ENCODE measurements at places on chromosomes 4 and X. TPM values are rescaled to one million over a fixed set of nuclear protein-coding genes. Genes with fewer than 3 reads are reported as not detected.

Gene P2RY4
- total RNA-seq: 0.28 TPM

Gene BRS3
- total RNA-seq: not detected

Gene CWH43
- total RNA-seq: not detected

Gene RRH
- 0.08 TPM for total RNA-seq

Gene NFXL1
- total RNA-seq: 5.5 TPM

Gene CT45A1
- not detected for total RNA-seq

Gene CSAG3
- 0.14 TPM for total RNA-seq

Gene UGT2A1
- 0.17 TPM for total RNA-seq

Gene RHOXF1
- total RNA-seq: not detected

Gene C4orf51
- total RNA-seq: not detected

Gene ADAM29
- total RNA-seq: not detected

Gene CCNQ
- total RNA-seq: 9.7 TPM

Gene CTAG1A
- total RNA-seq: not detected

Gene CSAG1
- total RNA-seq: not detected

Gene BTK
- 22.6 TPM for total RNA-seq

Gene RIPPLY1
- total RNA-seq: 1.2 TPM

Gene FAM184B
- total RNA-seq: not detected

Gene LPAR4
- not detected for total RNA-seq

Gene TEX13D
- total RNA-seq: not detected

Gene CLOCK
- 7.0 TPM for total RNA-seq

Gene CHRDL1
- 2.1 TPM for total RNA-seq

Gene RBM3
- 87.3 TPM for total RNA-seq

Gene DKK2
- total RNA-seq: 0.33 TPM

Gene GPR50
- not detected for total RNA-seq

Gene SSX2
- not detected for total RNA-seq

Gene CPLX1
- 0.14 TPM for total RNA-seq

Gene GLOD5
- total RNA-seq: not detected

Gene GPR34
- total RNA-seq: 4.5 TPM

Gene FAM236A
- total RNA-seq: not detected

Gene CNGA1
- total RNA-seq: 28.0 TPM

Gene ATP1B4
- not detected for total RNA-seq

Gene CXCL9
- 2.3 TPM for total RNA-seq

Gene NKX3-2
- total RNA-seq: not detected

Gene FAM199X
- 13.6 TPM for total RNA-seq

Gene PAK3
- 0.25 TPM for total RNA-seq

Gene ETDA
- not detected for total RNA-seq
